ENCODE measurements at places on chromosomes 7 and 10. TPM values are rescaled to one million over a fixed set of nuclear protein-coding genes. Genes with fewer than 3 reads are reported as not detected.

ADAM22 gene
- total RNA-seq = 3.7 TPM

ANXA8 gene
- not detected for total RNA-seq

LRRC61 gene
- total RNA-seq = 3.7 TPM

TMEM229A gene
- 0.17 TPM for total RNA-seq

GOLGA7B gene
- total RNA-seq = 0.11 TPM

- no peak for DNase-seq
Observed at GRCh38 chr7:121774563-121774962, 98.4 kb upstream of the PTPRZ1 start.

DNA sequence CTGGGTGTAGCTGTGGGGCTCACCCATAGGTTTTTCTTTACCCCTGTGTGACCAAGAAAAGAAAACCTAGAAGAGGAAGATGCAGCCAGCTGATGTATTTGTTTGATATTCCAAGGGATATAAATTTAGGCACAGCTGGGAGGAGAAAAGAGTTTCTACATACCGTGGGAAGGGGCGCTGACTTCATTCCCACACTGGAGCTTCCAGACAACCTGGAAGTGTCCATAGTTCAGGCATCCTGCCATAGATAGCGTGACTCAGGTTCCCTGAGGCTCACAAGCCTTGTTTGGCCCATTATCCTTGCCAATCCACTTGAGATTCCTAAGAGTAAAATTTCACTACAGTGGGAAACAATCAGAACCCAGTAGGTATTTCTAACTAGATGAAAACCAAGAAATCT lies 371.7 kb upstream of the NRP1 start:
- DNase-seq = peak; percentile 23

DNA sequence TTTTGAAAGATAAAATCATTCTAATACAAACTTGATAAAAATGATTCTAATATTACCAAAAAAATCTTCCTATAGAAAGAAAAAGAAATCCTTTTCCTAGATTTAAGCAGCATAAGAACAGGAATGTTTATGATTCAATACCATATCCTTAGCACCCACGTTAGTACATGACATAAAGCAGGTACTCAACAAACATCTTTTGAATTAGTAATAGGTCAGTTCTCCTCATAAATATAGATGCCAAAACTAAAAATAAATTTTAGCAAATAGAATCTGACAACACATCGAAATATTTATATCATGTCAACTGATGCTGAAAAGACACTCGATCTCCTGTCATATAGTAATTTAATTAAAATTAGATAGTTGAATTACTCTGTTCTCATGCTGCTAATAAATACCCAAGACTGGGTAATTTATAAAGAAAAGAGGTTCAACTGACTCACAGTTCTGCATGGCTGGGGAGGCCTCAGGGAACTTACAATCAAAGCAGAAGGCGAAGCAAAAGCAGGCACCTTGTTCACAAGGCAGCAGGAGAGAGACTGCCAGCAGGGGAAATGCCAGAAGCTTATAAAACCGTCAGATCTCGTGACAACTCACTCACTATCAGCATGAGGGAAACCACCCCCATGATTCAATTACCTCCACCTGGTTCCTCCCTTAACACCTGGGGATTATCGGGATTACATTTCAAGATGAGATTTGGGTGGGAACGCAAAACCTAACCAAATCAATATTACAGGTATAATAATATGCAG lies 191.8 kb downstream of the HTR7 start:
- no peak for DNase-seq

GRCh38 chr7:140607441-140607989 lies 33.1 kb downstream of the DENND2A start:
- peak; percentile 81 for DNase-seq

GRCh38 chr7:134328900-134329299 lies 12.2 kb upstream of the SLC35B4 start:
- DNase-seq = no peak

DNA sequence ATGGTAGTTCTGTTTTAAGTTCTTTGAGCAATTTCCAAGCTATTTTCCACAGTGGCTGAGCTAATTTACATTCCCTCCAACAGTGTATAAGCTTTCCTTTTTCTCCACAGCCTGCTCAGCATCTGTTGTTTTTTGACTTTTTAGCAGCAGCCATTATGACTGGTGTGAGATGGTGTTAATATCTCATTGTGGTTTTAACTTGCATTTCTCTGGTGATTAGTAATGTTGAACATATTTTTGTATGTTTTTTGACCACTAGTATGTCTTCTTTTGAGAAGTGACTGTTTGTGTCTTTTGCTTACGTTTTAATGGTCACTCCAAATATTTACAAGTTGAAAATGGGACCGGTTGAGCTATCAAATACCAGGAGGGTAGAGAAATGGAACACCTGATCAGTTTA lies 20.4 kb downstream of the GNG11 start:
- DNase-seq = no peak

- no peak for DNase-seq
Observed at GRCh38 chr7:120862987-120863590, 5.1 kb upstream of the TSPAN12 start.

DNA sequence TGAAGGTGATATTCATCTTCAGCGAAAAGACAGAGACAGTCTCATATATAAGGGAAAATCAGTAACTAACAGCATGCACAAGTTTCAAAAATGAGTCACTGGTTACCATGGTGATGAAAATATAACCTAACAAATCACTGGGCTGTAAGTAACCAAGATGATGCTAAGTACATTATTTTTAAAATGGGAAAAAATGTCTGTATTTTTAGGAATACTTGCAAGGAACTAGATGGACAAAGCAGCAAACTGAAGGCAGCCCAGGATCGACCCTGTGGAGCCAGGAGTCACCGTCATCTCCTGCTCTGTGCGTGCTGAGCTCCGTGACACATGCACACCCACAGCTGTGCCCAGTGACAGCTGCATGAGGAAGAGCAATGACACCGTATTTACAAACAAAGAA lies 137.3 kb downstream of the ELMO1 start:
- DNase-seq = no peak

DNA sequence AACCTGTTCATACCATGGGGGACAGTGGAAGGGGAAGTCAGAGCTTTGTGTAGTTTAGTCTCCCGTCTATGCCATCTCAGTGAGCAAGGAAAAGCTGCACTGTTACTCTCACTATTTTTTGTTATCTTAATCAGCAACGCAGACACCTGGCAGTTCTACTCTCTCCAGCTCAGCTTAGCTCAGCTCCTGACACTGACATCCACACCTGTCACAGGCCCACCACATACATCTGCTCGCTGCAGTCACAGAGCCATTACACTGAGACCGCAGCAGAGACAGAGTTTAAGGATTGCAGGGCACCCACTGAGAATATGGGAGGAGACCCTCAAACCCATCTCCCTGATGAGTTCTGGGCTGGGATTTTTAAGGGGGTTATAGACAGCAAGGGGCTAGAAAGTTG lies 257.3 kb upstream of the AKR1E2 start:
- no peak for DNase-seq

- no peak for DNase-seq
Observed at GRCh38 chr10:129815898-129816655, 148.0 kb downstream of the EBF3 start.

GRCh38 chr7:107077699-107078516 lies 33.4 kb downstream of the PRKAR2B start:
- DNase-seq = no peak

DNA sequence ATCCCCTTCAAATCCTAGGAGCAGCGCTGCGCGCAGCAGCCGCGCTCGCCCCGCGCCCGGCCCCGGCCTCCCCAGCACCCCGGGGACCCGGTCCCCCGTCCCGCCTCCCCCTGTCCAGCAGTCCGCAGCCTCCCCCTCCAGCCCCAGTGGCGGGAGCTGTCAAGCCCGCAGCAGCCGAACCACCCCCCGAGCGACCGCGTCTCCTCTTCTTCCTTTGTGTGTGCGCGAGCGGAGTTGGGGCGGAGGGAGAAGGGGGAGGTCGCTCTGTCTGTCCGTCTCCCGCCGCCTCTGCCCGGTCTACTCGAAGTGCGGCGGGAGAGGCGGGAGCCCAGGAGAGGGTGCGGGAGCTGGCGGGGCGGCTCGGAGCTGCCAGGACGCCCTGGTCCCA lies 375 bp upstream of the CHN2 start:
- no peak for DNase-seq

- no peak for DNase-seq
Observed at GRCh38 chr10:123458933-123459332, 207.2 kb upstream of the GPR26 start.

GRCh38 chr10:97080051-97080776 lies 105.5 kb downstream of the SLIT1 start:
- no peak for DNase-seq
